CD4-positive, alpha-beta T cell treated with Interleukin-12 subunit alpha and Interleukin-12 subunit beta, for 1 hour (primary cell): ENCODE measurements at places on chromosomes 5 and 9.

DNA sequence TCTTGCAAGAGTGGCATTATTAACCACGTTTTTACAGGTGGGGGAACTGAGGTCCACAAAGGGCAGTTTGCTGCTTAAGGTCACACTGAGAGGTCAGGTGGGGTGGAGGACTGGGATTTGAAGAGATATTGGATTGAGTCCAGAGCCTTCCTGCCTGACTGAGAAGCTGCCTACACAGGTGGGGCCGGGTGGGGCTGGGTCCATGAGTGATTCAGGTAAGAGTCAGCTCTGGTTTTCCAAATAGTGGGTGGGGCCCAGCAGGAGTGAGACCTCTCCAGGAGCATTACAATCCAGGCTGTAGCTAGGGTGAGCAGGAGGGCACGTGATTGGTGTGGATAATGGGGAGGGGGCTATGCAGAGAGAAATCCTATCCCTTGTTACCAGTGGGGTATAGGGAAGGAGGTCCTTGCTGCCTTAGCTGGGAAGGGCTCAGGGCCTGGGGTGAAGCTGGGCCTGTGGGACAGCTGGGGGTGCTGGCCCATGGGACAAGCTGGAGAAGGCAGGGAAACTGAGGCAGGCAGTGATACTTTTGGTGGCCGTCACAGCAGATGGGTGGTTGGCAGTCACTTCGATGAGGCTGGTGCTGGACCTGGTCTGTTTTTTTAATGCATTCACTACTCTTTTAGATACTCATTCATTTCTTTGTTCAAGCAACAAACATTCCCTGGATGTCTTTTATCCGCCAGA lies 2.9 kb upstream of the PTGS1 start:
- no peak for DNase-seq

- DNase-seq = no peak
These were observed 36.0 kb downstream of the KCNMB1 start for GRCh38 chr5:170353011-170353761.

GRCh38 chr9:129224618-129225489 lies 46.8 kb upstream of the IER5L start:
- no peak for DNase-seq

DNA sequence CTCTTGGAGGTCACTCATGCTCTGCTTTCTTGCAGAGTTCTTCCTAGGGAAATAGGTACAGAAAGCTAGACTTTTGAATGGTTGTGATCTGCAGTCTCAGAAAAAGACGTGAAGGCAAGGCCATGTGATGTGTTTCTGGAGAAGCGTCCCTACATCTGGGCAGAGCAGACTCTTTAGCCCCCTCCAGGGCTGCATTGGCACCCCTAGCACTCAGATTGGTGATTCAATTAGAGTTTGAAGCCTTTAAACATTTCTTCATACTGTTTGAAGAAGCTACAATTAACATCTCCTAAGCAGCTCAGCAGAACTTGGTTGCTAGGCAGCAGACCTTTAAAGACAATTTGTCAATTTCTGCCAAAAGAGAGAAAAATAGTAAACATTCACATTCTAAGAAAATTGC lies 21.6 kb downstream of the JADE2 start:
- DNase-seq = no peak

GRCh38 chr5:32851559-32852173 lies 140.5 kb downstream of the NPR3 start:
- DNase-seq = no peak

- DNase-seq = no peak
These were observed 588.4 kb upstream of the COX7C start for GRCh38 chr5:86029308-86029707.

DNA sequence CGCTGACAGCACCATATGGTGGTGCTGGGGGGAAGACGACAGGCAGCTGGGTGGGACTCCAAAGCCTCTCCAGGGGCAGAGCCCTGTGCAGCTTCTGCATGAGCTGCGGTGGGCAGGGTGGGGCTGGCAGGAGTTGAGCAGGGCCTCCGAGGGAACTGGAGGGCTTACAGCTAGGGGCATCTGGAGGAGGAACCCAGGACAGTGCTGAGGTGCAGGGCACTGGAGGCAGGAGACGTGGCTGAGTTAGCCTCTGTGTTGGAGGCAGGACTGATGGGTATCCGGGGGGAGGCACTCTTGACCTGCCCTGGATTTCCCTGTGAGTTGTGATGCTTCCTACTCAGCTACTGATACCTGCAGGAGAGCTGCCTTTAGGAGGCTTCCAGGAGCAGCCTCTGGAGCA lies 45.0 kb downstream of the TENT4A start:
- no peak for DNase-seq

DNA sequence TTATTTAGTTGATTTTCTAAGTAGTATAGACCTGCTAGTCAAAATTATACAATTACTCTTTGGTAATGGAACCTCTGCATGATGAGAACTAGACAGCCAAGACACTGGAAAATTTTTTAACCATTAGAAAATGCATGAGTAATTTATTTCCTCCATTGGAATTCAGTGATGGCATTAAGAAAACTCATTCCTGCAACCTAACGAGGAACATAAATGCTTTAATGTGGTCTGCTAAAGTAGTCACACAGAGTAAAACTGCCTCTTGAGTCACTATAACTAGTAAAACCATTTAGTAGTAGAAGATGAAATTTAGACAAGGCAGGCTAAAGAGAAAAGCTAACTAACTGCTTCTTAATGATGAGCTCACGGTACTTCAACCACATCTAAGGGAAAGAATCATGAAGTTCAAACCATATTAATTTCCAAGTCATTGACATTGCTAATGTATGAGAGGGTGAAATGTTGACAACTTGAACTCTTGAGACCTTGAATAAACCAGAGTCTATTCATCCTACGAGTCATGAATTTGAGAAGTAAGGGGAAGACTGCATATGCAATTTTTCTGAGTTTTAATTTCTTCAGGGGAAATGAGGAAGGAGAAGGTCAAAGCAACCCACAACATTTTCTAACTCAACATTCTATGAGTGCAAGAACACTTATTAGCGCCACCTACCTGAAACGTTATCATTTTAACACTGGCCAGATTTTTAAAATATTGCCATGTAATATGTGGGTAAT lies 74.4 kb downstream of the GLIS3 start:
- DNase-seq = no peak

DNA sequence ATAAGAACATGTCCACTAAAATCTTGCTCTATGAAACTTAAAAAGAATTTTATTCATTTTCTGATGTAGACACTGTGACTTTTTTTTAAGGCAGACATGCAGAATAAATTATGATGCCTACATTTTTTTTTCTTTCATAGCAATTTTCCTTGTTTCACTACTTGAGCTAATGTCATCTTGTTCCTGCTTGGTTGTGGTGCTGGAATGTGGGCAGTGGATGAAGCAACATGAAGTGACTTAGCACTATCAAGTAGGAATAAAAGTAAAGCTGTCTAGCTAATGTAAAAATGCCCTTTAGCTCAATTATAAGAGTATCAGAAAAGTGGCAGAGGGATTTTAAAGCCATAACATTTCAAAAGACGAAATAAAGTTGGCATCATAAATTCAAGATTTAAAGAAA lies 191.0 kb downstream of the ADAMTS6 start:
- DNase-seq = no peak

GRCh38 chr5:5576744-5577143 lies 154.3 kb downstream of the ICE1 start:
- DNase-seq = no peak

GRCh38 chr9:38414040-38414723 lies 10.1 kb downstream of the IGFBPL1 start:
- no peak for DNase-seq

DNA sequence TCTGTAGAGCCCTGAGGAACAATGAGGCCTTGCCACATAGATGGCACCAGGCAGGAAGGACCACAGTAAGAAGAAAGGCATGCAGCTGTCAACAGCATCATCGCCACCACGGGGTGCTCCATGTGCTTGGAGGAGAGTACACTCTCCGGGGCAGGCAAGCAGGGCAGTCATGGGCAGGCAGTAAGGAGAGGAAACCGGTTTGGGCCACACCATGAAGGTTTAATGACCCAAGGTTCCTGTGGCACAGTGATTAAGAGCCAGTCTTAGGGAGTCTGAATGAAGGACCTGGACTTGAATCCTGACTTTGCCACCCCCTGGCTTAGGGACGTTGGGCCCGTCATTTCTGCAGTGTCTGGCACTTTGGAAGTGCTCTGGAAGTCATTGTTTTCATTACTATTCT lies 80.6 kb upstream of the ZBTB43 start:
- DNase-seq = no peak

- no peak for DNase-seq
These were observed 2.6 kb downstream of the GLIS3 start for GRCh38 chr9:4297151-4297785.

- no peak for DNase-seq
These were observed 60.3 kb downstream of the GCNT1 start for GRCh38 chr9:76519075-76519835.

- DNase-seq = no peak
These were observed 399.0 kb downstream of the MED10 start for GRCh38 chr5:5979377-5979760.

GRCh38 chr5:4081059-4081458 lies 485.4 kb downstream of the IRX1 start:
- no peak for DNase-seq

DNA sequence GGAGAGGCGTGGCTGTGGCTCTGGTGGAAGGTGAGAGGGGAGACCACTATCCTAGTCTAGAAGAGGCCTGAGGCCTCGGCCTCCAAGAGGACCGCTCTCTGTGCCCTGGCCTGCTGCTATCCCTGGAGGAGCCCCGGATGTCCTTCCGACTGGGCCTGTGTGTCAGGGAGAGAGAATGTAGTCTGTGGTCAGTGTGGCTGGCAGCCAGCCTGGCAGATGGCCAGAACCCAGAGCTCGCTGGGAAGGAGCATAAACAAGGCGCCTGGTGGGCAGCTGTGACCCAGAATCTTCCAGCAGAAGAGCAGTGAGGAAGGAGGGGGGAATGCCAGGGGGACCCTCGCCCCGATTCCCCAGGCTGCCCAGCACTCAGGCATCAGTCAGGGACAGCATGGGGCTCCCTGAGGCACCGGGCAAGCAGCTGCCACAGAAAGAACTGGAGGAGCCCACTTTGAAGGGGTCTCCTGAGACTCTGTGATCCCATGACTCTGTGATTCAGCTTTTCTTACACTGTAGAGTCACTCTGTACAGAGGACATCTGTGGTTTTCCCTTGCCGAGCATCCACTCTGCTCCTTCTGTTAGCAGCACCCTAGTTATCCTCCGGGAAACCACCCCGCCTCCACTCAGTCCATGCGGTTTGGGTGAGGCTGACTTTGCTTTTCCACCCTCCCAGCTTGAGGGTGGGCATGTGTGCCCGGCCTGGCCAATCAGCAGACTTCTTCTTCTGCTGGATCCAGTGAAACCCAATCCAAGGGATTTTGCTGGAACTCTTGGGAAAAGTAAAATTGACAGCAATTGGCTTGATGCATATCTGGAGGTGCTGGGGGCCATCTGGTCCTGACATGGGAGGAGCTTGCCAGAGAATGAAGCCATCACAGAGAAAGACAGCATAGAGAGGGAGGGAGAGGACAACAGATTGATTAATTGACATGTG lies 46.2 kb upstream of the PWWP2A start:
- no peak for DNase-seq

DNA sequence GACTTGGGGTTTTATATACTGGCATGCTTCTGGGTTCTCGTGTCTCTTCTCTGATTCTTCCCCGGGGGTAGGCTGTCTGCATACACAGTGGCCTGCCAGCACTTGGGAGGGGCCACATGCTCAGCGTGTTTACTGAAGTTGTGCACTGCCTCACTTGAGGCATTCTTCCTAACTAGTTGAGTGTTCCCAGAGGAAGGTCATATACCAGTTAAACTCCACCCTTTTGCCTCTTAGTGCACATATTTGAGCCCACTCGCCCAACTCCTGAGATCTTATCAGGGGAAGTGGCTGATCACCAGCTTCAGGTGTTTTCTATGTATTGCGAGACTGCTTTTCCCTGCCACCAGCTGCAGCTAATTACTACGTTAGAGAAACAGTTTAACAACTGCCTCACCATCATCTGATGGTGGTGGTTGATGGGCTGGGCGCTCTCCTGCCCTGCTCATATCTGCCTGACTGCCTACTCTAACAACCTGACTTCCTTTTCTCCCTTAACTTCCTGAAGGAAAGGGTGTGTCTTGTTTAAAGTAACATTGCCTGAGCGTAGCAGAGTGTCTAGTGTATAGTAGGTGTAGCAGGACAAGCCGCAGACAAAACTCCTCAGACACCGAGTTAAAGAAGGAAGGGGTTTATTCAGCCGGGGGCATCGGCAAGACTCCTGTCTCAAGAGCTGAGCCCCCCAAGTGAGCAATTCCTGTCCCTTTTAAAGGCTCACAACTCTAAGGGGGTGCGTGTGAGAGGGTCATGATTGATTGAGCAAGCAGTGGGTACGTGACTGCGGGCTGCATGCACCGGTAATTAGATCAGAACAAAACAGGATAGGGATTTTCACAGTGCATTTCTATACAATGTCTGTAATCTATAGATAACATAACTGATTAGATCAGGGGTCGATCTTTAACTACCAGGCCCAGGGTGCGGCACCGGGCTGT lies 60.1 kb upstream of the CLINT1 start:
- peak; percentile 10 for DNase-seq

GRCh38 chr5:172407241-172407691 lies 47.1 kb downstream of the SH3PXD2B start:
- no peak for DNase-seq

GRCh38 chr5:147708708-147709107 lies 73.8 kb downstream of the JAKMIP2 start:
- DNase-seq = no peak

DNA sequence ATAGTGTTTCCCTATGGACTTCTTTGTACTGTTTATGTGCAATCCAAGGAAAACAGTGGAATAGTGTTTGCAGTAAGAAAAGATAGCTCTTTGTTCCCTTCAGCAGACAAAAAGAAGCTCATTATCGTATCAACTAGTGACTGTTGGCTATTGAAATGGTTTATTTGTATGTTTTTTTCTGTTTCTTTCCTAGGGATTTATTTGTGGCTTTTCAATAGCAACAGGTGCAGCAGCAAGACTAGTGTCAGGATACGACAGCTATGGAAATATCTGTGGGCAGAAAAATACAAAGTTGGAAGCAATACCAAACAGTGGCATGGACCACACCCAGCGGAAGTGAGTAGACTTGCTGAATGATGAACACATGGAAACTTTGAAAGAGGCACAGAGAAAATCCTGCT lies 65.1 kb downstream of the SLC44A1 start:
- DNase-seq = no peak

DNA sequence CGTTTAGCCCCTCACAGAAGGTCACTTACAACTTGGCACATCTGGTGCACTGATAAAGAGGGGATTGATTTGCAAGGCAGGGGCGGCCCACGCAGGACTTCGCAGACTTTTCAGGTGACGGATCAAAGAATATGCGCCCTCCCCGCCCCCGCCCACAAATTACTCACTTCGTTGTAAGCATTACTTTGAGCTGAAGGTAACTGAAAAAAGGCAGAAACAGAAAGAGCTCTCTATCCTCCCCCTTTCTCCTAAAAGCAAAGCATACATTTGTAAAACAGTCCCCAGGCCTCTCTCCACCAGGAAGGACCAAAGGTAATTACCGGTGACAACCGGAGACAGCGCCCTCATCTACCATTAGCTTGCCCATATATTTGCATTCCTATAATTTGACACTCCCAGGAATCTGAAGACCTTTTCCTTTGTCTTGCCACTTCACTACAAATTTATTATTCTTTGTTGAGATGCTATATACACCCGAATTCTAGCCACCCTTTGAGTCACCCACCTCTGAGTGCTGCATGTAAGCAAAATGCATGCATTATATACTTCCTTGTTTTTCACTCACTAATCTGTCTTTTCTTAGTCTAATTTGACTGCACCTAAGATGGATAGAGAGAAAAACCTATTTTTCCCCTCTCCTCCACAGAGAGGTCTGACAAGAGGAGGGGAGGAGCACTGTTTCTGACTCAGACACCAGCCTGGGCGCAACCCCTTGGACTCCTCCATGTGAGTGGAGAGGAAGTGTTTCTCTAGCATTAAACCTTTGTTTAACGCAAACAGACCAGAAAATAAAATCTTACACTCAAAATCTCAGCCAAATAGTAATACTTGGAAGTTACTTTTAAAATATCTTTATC lies 74.7 kb upstream of the SPIN1 start:
- no peak for DNase-seq
